GM12864 (cell line): ENCODE measurements at places on chromosomes 2 and 18.

GRCh38 chr2:42116195-42117181, 52.7 kb upstream of the EML4 start:
- DNase-seq: no peak

GRCh38 chr2:23687214-23687613, 239.7 kb downstream of the ATAD2B start:
- no peak for DNase-seq

- no peak for DNase-seq
Observed at GRCh38 chr2:101277111-101277510, 24.4 kb downstream of the CNOT11 start.

DNA sequence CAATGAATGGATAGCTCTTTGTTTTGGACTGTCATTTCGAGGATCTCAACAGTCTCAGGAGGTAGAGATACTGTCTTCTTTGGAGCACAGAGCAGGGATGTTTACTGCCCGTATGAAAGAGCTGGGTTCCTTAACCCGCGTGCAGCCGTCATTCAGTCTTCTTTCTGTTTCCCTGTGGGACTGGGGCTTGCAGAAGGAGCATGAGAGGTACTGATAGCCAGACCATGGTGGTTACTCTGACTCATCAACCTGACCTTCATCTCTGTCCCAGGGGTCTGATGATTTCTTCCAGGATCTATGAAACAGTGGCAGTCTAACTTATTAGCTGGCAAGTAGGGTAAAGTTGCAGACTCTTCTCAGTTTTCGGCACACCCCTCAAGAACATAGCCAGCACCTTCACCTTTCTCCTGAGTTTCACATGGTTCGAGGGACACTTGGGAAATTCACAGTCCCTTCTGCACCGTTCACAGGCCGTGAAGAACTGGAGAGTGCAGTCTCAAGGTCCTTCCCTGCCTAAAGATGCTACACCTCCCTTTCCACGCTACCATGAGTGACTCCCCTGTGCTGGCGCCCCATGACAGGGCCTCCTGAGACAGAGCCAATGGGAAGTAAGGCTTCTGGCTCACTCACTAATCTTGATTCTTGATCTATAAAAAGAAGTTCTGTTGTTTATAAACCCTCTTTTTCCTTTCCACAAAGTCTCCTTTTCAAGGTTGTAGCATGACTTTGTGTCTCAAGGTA, 226.2 kb downstream of the MC4R start:
- DNase-seq: no peak

DNA sequence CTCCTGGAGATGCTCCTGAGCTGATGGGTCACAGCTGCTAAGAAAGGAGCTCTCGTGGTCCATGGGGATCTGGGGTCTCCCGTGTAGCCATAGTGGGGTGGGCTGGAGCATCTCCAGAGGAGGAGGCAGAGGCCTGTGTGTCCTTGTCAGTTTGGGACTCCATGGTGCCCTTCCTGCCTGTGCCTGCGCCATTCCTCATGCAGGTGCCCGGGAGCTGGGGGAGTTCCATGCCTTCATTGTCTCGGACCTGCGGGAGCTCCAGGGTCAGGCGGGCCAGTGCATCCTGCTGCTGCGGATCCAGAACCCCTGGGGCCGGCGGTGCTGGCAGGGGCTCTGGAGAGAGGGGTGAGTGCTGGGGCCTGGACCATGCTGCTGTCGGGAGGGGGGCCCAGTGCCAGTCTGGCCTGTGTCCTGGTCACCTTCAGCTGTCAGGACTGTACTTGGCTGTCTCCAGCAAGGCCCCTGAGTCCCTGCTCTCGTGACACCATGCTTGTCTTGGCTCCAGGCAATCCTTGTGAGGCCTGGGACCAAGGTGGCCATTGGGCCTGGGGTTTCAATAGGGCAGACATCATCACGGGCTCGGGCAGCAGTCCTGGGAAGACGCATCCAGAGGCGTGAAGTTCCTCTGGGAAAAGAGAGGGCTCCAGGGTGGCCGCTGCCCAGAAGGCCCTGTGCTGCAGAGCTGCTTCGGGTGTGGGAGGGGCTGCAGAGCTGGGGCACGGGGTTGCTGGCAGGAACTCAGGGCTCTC, 7.3 kb downstream of the CAPN10 start:
- DNase-seq: no peak

- DNase-seq: no peak
Observed at GRCh38 chr2:57878866-57879210, 167.8 kb upstream of the VRK2 start.

DNA sequence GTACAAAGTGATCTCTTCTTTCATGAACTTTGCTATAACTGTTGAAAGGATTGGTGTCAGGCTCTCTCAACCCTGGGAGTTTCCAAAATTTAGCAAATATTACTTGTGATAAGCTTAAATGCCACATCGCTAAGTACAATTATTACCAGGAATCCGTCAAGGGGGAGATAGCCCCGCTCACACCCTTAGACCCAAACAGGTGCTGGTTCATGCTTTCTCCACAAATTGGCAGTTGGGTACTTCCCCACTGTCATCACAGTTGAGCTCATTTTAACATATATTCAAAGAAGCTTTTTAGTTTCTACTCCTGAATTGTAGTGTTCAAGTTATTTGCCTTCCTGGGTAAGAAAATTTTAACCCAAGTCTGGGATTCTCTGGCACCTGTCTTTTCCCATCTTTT, 29.8 kb upstream of the EPB41L5 start:
- DNase-seq: no peak

- no peak for DNase-seq
Observed at GRCh38 chr2:213787869-213788268, 503.6 kb downstream of the SPAG16 start.

- no peak for DNase-seq
Observed at GRCh38 chr2:27839022-27839618, 51.1 kb downstream of the RBKS start.

DNA sequence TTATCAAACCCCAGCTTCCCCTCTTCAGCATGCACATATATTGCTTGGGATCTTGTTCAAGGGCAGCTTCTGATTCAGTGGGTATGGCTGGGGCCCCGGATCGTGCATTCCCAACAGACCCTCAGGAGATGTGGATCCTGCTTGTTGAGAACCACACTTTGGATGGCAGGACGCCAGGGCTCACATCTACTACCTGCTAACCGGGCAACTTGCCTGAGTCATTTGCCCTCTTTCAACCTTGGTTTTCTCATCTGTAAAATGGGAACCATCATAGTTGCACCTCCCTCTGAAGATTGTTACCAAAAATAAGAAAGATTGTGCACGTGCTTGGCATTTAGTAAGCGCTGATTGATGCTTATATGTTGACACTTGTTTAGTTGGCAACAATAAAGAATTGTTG, 154.6 kb downstream of the ACKR3 start:
- no peak for DNase-seq

GRCh38 chr18:9365406-9365805, 30.8 kb downstream of the TWSG1 start:
- no peak for DNase-seq

DNA sequence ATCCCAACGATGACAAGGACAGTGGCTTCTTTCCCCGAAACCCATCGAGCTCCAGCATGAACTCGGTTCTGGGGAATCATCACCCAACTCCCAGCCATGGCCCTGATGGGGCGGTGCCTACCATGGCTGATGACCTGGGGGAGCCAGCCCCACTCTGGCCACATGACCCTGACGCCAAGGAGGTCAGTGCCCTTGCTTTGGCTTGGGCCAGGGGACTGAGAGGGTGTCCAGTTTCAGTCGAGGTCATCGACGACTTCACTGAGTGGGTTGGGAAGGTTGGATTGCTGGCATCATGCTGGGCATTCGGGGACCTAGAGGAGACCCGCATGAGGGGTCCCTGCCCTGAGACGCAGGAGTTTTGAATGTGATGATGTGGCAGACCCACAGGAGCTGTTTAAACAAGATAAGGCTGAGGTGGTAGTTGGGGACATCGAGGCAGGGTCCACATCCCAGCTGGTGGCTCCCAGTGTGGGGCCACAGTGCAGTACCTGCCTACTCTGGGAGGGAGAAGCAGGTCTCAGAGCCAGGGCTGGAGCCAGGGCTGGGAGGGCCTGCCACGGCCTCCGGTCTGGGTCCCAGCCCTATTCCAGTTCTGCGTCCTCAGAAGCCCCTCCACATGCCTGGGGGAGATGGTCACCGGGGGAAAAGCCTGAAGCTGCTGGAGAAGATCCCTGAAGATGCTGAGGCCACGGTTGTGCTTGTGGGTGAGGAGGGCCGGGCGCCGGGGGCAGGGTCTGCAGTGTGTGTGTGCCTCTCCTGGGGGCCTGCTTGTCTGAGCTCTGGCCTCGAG, 6.0 kb downstream of the SLC4A3 start:
- DNase-seq: no peak

DNA sequence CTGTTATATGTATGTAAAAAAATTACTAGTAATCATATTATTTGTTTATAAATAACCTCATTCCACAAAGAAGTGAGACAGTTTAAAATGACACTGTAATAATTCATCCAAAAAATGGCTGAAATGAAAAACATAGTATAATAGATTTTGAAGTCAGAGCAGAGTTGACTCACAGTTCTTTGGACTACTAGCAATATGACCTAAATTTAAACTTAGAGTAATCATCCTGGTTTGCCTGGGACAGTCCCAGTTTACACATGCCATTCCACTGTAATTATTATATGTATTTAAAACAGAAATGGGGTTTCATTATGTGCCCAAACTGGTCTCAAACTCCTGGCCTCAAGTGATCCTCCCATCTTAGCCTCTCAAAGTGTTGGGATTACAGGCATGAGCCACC, 48.3 kb downstream of the CCDC88A start:
- DNase-seq: no peak

- DNase-seq: no peak
Observed at GRCh38 chr18:78612318-78612717, 367.3 kb upstream of the SALL3 start.

GRCh38 chr2:148917431-148917830, 42.4 kb downstream of the KIF5C start:
- no peak for DNase-seq

GRCh38 chr2:10304458-10305253, 2.0 kb downstream of the HPCAL1 start:
- no peak for DNase-seq

DNA sequence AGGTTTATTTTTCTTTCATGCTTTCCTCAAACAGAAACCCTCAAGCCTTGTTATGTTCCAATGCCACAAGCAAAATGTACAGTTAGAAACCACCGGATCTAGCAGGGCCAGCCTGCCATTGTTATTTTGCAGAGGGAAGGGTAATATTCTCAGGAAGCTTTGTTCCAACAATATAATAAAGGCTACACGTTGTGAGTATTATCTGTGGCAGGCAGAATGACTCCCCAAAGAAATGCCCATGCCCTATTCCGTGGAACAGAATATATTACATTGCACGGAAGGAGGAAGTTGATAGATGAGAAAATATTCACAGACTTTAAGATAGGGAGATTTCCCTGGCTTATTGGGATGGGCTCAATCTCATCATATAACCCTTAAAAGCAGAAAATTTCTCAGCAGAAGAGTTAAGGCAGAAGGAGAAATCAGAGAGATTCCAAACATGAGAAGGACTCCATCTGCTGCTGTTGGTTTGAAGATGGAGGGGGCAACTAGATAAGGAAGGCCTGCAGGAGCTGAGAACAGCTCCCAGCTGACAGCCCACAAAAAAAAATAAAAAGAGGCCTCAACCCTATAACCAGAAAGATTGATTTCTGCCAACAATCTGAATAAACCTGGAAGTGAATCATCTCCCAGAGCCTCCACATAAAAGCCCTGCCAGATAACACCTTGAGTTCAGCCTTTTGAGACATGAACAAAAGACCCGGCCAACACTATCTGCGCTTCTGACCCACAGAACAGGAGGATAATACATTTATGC, 466.6 kb downstream of the LPIN1 start:
- no peak for DNase-seq

DNA sequence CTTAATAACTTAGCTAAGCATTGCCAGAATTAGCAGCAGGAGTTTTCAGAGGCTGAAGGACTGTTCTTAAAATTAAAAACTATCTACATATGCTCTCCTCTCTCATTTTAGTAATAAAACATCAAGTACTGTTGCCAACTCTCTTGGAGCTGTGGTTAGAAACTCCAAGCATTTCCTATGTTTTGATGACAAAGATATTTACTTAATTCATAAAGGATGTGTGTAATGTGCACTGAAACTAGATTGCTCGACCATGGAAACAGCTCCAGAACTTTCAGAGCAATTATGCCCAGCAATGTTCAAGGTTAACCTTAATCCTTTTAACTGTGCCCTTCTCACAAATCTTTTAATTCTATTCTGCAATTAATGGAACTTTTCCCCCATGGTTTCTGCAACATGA, 8.4 kb downstream of the GRP start:
- no peak for DNase-seq

DNA sequence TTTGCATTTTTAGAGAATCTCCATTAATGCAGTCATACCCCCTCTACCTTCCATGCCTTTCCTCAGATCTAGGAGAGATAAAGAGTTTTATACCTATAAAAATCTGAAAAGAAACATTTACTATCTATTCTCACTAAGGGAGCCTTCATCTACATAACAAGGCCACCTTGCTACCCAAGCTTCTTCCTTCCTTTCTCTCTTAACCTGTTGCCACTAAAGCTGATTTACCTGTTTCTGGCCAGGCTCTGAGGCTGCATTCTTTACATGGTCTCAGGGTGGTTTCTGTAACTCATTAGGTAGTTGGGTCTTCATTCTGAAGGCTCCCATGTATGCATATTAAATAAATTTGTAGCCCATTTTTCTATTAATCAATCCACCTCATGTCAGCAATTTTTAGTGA, 391.6 kb downstream of the DLGAP1 start:
- no peak for DNase-seq

DNA sequence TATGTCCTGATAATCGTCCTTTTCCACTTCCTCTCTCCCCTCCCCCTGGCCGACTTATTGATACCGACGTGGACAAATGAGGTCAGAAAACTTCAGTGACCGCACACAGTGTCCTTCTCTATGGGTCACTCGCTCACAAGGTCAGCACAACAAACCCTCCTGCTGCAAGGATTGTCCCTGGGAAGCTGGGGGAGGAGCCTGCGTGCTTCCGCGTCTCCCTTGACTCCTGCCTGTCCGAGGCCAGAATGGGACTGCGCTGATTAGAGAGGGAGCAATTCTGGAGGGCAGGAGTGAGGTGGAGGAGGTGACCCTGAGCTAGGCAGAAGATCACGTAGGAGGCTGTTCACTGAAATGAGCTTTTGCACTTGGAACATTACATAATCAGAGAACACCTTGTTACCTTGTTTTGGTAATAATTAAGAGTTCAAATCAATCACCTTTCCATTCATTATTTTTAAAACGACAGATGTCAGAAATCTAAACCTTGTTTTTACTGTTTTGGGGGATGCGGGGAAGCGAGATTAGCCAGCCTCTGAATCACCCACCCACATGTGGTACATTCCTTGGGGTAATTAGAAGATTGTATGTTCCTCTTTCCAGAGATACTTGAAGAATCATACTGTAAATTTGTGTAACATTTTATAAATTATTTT, 70.6 kb downstream of the CTAGE1 start:
- no peak for DNase-seq

GRCh38 chr2:232321156-232321816, 57.3 kb upstream of the ALPP start:
- DNase-seq: no peak
